ENCODE measurements at places on chromosomes 6 and 20.

DNA sequence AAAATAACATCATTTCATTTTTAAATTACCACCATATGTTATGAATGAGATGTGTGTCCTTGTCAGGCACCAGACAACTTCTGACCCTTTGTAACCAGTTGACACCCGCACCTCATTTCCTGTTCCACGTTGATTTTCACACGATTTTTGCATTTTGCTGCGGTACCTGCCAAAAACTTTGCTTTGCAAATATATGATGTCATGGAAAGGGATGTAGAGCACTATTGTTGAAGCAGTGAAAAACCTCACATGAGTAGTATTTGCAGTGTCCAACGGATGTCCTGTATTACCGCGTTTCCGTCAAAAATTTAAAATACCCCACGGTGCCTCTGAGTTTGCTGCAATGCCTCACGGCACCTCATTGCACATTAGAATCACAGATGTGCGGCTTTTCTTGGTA lies 115.6 kb downstream of the MTHFD1L start:
- no peak for DNase-seq

- no peak for DNase-seq
Observed at GRCh38 chr6:170284126-170284773, 6.6 kb downstream of the DLL1 start.

GRCh38 chr6:88381289-88381642 lies 215.1 kb upstream of the CNR1 start:
- no peak for DNase-seq

GRCh38 chr6:658244-658643 lies 1.3 kb upstream of the HUS1B start:
- no peak for DNase-seq

GRCh38 chr6:30490026-30490876 lies 942 bp downstream of the HLA-E start:
- peak; percentile 71 for DNase-seq

DNA sequence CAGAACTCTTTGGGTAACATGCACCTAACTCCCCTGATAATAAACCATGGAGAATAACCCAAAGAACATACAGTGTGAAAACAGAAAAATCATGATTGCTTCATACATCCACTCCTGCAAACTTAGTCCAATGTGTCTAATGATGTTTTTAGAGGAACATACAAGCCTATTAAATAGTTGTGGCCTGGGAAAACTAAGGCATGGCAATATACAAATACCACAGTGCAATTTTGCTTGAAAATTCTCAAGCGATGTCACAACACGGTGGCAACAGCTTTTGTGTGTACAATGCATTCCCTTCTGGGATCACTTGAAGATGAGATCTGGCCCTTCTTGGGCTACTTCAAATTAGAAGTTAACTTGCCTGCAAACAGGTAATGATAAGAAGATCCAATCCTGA lies 16.7 kb downstream of the MAP3K5 start:
- no peak for DNase-seq

- no peak for DNase-seq
Observed at GRCh38 chr6:134420614-134421181, 102.8 kb upstream of the SGK1 start.

GRCh38 chr6:38184585-38185080 lies 365.1 kb downstream of the ZFAND3 start:
- no peak for DNase-seq

DNA sequence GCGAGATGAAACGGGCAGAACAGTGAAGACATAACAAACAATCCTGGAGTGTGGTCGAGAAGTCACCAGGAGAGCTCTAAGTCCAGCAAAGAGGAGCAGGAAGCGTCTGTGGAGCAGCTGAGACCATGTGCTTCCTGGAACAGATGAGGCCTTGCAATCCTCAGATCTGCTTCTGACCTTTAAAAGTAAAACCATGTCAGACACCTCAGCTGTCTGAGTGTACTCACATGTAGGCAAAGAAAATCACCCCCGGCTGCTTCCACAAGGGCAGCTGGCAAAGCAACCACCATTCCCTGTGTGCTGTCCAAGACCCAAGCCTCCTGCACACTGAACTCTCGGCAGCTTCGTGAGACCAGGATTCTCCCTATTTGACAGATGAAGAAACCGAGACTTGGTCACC lies 76.6 kb downstream of the EDN3 start:
- no peak for DNase-seq

GRCh38 chr6:32962213-32962826 lies 6.1 kb upstream of the BRD2 start:
- DNase-seq, result no peak

GRCh38 chr6:125486881-125487280 lies 185.1 kb upstream of the HDDC2 start:
- DNase-seq, result no peak

DNA sequence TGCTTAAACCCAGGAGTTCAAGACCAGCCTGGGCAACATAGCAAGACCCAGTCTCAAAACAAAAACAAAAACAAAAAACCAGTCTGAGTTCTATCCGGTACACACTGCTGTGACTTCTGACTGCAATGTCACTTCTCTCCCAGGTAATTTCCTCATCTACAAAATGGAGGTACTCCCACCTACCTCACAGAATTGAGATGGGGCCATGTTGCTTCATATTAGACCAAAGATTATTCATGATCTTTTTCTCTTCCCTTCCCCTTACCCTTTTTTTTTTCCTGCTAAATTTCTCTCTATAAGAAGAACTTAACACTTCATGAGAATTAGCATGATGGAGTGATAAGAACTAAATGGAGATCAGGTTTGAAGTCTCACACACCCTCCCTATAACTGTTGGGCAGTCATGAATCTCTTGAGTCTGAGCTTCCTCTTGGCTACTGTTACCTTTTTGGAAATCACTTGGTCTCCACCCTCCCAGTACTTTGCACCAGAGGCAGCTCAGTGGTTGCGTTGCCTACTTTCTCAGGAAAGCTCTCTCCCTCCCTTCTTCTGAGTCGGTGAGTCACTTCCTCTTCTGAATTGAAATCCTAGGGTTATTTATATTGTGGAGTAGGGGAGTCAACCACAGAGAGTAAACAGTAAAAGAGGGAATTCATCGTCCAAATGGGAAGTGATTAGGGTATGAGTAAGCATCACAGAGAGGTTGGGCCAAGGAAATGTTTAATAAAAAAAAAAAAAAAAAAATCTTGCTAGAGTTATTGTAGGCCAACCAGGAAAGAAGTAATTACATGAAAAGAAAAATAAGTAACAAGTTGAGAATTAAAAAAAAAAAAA lies 59.9 kb upstream of the MAP7 start:
- DNase-seq, result no peak

DNA sequence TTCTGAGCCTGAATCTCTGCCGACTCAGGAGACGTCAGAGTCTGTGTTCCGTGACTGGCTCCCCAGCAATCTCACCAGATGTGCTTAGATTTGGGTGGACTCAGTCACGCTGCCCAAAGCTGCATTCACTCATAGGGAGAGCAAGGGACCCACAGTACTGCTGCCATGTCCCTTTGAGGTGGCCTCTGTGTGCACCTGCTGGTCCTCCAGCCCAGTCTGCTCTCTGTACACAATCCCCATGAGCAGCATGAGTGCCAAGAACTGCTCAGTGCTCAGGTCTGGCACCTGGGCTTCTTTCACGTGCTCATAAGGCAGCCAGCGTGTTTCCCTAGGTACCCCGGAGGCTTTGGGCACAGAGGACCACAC lies 44.2 kb upstream of the TIAM2 start:
- DNase-seq, result no peak

DNA sequence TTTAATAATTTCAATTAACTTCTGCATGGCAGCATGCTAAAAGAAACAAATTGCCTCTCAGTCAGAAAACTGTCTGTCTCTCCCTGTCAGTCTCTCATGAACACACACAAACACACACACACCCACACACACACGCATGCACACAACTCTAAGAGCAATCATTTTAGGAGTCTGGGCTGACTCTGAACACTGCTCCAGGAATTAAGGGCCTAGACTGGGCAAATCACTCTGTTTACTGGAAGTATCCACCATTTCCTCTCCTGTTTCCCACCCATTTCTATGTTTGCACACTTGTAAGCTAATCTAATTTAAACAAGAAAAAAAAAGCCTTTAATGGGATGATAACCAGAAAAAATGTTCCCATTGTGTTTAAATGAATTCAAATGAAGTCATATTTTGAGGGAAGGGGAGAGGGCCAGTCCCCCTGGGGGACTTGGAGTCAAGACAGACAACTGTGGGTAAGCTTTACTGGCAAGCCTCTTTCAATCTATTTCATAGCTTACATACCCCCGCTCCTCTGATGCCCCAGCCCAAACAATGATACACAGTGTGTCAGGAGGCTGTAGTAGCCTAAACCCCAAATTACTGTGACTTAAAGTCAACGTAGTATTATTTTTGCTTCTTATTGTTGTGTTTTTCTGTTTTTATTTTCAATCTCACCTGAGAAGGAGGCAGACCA lies 447.8 kb upstream of the FLRT3 start:
- no peak for DNase-seq

DNA sequence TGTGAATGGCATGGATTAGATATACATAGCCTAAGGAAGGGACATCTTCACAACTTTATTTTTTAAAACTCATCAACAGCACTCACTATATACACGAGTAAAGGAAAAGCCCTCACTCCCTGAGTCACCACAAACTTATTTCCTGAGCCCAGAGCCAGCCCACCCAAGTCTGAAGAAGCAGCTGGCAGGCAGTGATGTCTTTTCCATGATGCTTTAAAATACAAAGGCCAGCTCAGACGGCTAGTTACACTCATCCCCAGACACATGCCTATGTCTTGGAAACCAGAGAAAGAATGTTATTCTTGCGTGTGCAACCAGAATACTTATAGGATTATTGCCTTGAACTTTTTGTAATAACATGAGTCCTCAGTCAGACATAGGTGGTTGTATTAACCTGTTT lies 114.4 kb downstream of the ADGRG6 start:
- DNase-seq, result no peak

GRCh38 chr6:228881-229651 lies 63.2 kb upstream of the DUSP22 start:
- DNase-seq, result no peak

DNA sequence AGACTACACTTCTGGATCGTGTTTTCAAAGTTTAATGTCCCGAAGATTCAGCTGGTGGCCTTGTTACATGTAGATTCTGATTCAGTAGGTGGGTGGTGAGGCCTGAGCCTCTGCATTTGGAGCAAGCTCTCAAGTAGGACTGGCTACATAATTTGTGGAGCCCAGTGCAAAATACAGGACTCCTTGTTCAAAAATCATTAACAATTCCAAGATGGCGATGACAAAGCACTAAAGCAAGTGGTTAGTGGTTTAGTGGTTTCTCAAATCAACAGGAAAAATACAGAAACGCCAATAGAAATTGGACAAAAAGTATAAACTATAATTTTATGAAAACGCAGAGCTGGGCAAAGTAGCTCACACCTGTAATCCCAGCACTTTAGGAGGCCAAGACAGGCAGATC lies 133.7 kb upstream of the STMND1 start:
- DNase-seq, result no peak

- DNase-seq, result no peak
Observed at GRCh38 chr6:168631564-168631963, 190.6 kb downstream of the SMOC2 start.

DNA sequence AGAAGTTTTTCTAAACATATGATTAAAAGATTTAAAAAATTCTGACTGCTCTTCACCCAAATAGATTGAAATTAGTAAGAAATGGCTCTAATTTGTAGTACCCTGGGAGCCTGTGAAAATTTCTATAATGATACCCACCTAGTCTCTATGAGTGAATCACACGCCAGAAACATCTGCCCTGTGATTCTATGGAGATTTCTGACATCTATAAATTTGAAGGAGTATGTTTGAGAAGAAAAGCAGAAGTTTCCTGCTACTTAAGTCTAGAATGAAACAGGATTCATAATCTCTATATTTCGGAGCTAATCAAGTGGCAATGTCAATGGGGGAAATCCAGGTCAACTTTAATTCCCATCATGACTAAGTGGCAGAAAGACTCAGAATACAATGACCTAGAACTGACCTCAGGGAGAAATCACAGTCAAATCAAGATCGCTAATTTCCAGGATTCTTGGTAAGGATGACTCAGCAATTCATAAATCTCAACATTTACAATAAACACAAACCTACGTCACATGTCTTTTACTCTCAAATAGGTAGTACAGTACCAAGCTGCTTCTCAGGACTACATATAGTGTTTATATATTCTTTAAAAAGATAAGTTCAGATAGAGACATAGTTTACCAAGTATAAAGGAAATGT lies 186.2 kb upstream of the TNFAIP3 start:
- no peak for DNase-seq

DNA sequence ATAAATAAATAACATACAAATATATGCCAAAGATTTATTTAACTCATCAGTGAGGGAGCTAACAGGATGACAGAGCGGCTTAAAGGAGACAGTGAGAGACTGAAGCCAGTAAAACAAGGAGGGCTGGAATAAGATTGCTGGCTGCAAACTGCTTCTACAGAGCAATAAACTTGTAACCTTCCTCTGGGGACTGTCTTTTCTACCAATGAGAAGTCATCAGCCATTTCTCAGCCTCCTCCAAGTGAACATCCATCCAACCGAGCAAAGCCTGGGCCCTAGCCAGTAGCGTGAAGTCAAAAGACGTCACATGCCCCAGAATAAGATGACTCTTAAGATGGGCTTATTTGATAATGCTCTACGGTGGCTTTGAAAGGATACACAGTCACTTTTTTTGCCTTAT lies 42.5 kb downstream of the CPXM1 start:
- no peak for DNase-seq

GRCh38 chr6:100460650-100461204 lies 4.0 kb downstream of the SIM1 start:
- DNase-seq, result no peak

DNA sequence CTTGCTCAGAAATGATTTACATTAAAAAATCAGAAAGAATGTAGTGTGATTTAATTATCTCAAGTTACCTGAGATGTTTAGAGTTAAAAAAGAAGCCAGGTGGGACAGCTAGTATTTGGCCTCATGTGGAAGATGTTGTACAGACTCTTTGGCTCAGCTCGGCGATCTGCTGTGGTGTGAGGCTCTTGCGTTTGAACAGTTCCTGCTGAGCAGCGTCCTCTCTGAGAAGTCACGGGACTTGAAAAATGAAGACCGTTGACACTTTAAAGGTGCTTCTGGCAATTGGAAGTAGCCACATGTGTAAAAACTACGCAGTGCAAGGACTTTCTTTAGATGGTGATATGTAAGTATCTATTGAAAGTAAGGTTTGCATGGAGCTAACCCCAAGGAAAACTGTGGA lies 169.0 kb downstream of the BACH2 start:
- no peak for DNase-seq

DNA sequence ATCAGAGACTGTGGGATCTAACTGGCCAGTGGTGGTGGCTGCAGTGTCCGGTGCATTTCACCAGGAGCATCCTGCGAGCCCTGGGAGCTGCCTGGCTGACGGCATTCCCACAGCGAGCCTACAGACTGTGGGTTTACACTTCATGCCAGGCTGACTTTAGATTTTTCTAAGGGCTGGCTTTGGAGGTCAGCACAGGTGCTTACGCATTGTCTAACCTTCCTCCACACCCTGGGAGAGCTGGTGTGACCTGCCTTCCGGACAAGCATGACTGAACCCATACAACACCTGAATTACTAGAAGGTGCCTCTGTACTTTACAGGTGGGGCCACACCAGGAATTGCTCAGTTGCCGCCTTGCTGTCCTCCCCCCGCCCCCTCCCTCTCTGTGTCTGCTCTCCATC lies 96.2 kb downstream of the RREB1 start:
- no peak for DNase-seq

Measured in stimulated activated CD4-positive, alpha-beta T cell treated with anti-CD3 and anti-CD28 coated beads, TNF-alpha, amount 100 ng/mL, for 48 hours (primary cell).